Hematopoietic multipotent progenitor cell treated with erythropoietin and hydrocortisone succinate and interleukin-3 and kit ligand, for 8 days (in vitro differentiated cells): ENCODE measurements at places on chromosomes 13 and 19.

- DNase-seq = no peak
Measured at GRCh38 chr13:113917594-113918371, 53.9 kb upstream of the GAS6 start.

GRCh38 chr13:45064889-45065288, 55.4 kb upstream of the GTF2F2 start:
- no peak for DNase-seq

GRCh38 chr13:20714161-20714560, 10.7 kb downstream of the IL17D start:
- DNase-seq = no peak

DNA sequence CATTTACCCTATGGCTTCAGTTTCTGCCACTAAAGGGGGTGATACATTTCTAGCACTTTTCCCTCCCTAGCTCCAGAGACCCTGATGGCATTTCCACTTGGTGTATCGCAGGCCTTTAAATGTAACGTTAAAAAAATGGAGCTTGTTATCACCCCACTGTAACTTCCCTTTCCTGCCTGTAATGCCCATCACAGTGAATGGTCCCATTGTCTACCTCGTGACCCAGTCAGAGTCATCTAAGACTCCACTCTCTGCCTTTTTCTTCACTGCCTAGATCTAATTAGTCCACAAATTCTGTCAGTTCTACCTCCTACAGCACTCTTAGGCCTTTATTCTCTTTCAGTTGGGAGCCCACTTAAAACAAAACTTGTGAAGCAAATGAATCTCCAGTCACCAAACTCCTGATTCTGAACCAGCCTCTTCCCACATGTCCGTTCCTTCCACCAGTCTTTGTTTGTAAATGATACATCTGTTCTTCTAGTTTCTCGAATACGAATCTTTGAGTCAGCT, 64.8 kb downstream of the NHLRC3 start:
- DNase-seq = no peak

- DNase-seq = no peak
Measured at GRCh38 chr13:52359534-52359933, 46.4 kb downstream of the THSD1 start.

DNA sequence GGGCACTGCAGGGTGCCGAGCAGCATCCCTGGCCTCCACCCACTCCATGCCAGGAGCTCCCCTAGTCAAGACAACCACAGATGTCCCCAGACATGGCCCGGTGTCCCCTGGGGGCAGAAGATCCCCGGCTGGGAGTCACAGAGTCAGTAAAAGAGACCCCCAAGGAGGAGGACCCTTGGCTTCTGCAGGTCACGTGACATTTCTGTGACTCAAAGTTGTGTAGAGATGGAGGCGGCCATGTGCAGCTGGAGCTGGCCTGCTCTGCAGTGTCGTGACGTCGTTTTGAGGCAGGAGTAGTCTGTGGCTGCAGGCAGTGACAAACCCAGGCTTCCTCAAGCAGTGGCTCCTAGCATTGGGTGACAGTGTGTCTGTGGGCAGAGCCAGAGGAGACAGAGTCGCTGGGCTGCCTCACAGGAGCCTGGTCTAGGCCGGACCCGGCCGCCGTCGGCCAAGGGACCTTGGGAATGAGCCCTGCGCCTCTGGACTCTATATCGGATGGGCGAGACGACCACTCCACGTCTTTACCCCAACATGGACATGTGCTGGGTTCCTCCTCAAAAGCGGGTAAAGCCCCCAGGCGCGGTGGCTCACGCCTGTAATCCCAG, 7.7 kb upstream of the DIRAS1 start:
- DNase-seq = no peak

GRCh38 chr13:79548902-79549301, 67.9 kb downstream of the NDFIP2 start:
- DNase-seq = no peak

DNA sequence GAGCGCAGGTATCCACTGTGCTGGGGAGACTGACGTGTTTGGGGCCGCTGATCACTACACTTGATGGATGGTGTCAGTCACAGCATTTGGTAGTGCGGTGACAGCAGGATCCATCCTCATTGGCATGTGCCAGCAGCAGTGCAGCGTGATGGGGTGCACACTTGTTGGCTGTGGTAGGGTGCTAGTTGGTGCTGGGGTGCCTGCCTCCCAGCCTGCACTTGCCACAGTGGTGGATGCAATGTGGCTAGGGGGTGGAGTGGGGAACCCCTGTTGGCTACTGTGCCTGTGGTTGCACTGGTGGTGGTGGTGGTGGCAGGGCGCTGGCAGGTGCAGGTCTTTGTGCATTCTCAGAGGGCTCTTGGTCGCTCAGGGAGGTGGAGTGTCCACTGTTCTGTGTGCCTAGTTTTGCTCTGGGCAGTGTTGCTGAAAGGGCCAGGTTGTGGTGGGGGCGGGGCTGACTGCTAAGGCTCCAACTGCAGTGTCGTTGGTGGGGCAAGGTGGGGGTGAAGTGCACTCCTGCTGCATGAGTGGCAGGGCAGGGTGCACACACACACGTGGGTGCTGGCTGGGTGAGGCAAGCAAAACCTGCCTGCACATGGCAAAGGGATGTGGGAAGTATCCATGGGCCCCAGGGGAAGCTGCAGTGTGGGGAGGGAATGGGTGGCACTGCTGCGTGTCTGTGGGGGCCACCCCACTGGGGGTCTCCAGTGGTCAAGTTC, 84.8 kb downstream of the ZMYM2 start:
- no peak for DNase-seq

DNA sequence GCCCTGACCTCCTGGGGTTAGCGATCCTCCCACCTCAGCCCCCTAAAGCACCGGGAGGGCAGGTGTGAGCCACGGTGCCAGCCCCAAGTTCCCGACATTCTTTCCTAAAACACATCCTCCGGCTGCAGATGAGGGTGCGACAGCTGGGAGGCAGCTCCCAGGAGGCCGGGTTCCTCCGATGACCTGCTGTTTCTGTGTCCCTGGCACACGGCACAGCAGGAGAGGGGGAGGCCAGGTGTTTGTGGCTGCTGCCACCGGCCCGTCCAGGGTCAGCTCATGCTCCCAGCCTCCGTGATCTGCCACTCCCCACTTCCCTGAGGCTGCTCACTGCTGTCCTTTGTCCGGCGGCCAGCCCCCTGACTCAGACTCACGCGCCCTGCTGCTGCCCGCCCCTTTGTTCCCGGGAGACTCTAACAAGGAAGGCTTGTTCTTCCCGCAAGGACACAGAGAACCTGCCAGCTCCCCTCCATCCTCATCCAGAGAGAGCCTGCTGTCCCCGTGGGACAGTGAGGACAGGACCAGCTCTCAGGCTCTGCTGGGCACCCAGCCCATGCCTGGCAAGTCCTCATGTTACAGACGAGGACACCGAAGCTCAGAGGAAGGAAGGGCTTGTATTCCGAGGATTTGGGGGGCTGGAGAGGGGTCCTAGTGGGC, 10.6 kb upstream of the MADCAM1 start:
- no peak for DNase-seq

GRCh38 chr19:54875506-54875905, 1.5 kb downstream of the FCAR start:
- no peak for DNase-seq

DNA sequence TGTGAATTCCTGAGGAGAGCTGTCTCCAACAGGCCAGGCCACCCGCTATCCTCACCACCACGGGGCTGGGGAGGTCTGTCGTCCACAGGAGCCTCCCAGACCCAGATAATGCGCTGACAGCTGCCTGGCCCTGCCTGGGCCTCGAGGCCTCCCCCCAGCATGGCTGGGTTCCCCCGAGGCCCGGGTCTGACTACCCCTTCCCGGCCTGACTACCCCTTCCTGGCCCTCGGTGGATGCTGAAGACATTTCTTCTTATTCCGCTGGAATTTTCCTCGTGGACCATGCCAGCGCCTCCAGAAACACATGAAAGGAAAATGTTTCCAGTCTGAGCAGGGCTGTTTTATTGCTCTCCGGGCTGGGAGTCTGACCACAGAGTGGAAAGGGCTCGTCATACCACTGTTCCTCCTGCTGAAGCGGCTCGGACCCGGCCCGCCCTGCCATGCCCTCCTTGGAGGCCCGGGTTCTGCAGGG, 16.8 kb upstream of the COMP start:
- no peak for DNase-seq

- DNase-seq = no peak
Measured at GRCh38 chr13:21234526-21234925, 58.1 kb downstream of the MRPL57 start.

DNA sequence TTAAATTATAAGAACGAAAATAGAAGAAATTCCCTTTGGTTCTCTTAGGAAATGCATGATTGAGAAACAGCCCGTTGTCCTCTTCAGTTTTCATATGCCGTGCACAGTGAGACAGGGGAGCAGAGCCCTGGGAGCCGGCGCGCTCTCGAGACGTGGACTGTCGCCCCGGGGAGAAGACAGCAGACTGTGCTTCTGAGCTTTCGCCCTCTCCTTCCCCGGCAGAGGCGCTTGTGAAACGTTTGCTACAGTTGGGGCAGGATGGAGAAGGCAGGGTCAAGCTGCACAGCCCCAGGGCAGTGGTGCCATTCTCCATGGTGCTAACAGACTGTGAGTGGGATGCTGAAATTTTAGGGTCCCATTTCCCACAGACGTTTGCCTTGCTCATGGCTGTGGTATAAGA, 192.2 kb upstream of the KL start:
- no peak for DNase-seq

DNA sequence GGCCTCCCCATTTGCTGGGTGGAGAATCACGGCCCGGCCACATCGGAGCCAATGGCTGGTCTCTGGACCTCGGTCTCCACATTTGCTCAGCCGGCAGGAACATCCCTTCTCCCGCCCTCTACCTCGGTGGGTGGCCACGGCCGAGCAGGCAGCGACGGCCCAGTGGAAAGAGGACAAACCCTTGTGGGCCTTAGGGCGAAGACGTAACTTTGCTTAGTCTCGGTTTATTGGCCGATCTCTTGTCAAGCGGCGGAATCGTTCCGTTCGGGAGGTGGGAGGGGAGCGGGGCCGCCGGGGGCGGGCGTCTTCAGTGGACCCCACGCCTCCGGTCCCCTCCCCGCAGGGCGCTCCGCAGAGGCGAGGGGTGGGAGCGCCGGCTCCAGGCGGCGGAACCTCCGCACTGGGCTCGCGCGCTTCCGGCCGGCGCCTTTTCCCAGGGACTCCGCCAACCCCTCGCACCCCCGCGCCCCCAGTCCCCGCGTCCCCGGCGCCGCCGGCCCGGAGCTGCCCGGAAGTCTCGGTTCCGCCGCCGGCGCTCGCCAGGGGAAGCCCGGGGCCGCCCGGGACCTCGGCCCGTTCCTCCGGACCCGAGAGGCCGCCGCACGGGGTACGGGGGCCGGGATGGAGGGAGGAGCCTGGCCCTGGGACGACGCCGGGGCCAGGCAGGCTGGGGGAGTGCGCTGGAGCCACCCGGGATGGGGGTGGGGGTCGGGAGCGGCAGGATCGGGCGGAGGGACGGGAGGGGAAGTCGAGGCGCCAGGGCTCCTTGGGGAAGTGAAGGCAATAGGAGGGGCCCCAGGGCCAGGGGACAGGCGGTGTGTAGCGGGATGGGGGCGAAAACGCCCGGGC, at the start of gene ZNF580:
TSS of gene ZNF580 (plus strand) at position 426 of the 849 bp plus-strand sequence. CDS start 1,507 bp downstream, outside the sequence.
- DNase-seq = peak; percentile 76

DNA sequence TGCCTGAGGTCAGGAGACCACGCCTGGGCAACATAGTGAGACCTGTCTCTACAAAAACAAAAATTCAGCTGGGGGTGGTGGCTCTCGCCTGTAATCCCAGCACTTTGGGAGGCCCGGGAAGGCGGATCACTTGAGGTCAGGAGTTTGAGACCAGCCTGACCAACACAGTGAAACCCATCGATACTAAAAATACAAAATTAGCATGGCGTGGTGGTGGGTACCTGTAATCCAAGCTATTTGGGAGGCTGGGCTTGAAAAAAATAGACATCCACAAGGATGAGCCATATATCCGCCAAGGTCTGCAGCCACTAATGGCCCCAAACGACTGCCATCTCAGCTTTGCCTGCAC, 3.1 kb downstream of the RPS16 start:
- DNase-seq = no peak

DNA sequence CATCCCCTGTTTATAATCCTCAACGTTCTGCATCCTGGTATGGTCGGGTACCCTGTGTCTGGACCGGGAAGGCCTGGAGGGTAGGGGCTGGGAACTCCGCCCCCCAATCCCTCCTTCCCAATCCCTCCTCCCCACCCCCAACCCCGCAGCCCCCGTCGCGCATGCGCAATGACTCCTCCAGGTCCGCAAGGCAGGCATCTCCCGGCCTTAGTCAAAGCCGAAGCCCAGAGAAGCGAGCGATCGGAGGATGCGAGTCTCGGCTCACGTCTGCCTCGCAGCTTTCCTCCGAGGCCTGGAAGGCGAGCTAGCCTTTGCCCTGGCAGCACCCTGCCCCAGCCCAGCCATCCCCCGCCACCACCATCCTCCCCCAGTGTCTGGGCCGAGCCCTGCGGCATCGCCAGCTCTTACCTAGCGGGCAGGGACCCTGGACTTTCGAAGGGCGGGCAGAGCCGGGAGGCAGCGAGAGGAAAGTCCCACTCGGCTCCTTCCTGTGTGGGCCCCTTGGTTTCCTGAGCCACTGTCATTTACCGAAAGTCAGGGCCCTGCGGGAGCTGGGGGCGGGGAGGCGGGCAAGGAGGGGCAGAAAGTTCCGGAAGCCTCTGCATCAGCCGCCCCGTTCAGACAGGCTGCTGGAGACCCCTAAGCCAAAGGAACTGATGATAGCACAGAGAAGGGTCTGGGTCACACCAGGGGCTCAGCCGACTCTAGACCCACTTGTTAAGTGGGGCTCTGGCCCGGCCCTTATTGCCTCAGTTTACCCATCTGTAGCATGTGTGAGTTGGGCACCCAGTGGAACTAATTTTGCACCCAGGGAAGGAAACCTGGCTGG, at the start of gene JAK3:
TSS of gene JAK3 (minus strand) at position 445 of the 829 bp plus-strand sequence. CDS start 3,565 bp downstream, outside the sequence.
- DNase-seq = peak; percentile 39

- peak; percentile 51 for DNase-seq
Measured at GRCh38 chr19:14375055-14375581, 6.1 kb upstream of the ADGRE5 start.

- no peak for DNase-seq
Measured at GRCh38 chr13:110529522-110530311, 31.8 kb downstream of the RAB20 start.

- no peak for DNase-seq
Measured at GRCh38 chr13:25494698-25495411, 123.1 kb downstream of the ATP8A2 start.

GRCh38 chr13:107873926-107874325, 341.4 kb downstream of the LIG4 start:
- no peak for DNase-seq

DNA sequence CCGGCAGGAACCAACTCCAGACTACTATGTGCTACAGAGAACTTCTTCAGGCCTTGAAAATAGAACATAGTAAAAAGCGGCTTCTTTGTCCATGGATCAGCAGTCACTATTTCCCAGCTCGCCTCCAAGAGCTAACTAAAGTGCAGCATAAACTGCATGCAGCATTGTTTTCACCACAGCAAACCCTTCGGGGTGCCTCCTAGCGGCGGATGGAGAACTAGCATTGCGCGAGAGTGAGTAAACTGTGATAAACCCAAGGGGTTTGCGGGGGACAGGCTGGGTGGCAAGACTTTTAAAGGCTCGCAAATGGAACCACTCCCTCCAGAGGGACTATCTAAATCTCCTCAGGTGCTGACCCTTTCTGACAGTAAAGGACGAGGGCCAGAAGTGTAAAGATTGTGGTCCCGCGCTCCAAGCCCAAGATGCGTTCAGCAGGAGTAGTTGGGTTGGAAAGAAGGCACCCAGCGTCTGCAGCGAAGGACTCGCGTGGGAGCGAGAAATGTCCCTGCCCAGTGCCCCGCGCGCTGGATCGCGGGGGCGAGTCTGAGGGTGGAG, 21.5 kb upstream of the SGCG start:
- DNase-seq = peak; percentile 40
